ENCODE measurements at places on chromosomes 16 and 17.

GRCh38 chr16:30493941-30494488 is 21.5 kb downstream of the ITGAL start:
- DNase-seq: no peak

DNA sequence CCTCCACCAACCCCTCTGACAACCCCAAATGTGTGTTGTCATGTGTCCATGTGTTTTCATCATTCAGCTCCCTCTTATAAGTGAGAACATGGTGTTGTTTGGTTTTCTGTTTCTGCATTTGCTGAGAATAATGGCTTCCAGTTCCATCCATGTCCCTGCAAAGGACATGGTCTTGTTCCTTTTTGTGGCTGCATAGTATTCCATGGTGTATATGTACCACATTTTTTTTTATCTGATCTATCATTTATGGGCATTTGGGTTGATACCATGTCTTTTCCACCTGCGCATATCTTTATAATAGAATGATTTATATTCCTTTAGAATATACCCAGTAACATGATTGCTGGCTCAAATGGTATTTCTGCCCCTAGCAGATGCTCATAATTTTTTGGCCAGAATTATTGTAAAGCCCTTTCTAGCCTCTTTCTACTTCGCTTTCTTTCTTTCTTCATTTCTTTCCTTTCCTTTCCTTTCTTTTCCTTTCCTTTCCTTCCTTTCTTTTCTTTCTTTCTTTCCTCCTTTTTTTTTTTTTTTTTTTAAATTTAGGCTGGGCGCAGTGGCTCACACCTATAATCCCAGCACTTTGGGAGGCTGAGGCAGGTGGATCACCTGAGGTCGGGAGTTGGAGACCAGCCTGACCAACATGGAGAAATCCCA is 12.7 kb downstream of the REXO5 start:
- DNase-seq: no peak

DNA sequence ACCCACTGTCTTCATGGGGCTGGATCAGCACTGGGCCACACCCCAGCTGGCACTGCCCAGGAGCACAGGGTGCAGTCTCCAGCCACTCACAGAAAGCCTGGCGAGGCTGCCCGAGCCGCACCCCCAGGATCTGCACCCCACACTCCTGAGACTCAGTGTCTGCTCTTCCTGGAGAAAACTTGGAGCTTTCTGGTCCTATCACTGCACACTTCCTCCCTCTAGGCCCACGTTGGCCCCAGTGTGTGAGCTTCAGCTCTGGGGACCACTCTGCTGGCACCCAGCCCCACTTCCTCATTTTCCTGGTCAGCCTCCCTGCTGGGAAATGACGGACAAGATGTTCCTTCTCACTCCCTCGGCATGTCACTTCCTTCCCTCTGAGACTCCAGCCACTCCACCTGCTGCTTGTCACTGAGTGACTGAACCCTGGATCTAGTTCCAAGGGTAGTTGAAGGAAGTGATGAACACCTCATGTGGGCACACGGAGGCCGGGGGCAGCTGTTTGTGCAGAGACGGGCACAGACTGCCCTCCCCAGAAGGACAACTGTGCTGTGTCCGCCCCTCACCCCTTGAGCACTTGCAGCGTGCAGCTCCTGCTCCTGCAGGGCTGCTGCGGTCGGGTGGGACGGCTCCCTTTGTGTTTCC is 29.0 kb downstream of the ZC3H18 start:
- no peak for DNase-seq

DNA sequence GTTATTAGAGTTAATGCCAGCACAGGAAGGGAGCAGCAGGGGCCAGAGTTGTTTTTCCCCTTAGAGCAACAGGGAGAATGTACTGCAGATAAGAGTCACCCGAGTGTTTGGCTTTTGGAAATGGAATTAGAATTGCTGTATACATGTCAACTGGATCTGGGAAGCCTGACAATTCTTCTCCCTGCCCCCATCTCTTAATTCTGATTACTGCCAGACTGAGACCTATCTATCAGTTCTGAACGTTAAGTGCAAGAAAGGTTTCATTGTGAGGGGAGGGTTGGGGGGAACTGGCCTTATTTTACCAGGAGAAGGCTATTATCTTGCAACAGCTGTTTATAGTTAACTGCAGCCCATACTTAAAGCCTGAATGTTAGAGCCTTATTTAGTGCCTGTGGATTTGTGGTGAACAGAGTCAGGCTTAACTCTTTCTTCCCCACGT is 424.5 kb upstream of the CDH11 start:
- DNase-seq: no peak

DNA sequence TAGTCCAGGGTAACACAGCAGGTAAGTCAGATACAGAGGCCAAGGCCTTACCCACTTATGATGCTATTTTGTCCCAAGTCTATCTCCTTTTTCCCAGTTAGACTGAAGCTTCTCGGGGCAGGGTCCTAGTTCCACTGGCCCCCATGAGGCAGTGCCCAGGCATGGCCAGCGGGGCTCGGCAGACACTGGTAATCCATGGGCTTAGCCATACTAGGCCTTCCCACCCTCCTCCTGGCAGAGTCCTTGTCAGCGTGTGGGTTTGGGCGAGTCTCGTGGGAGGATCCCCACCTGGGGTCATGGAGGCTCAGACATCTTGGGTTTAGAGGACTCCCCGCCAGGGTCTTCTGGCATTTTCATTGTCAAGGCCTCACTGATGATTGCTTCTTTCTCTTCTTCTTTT is 84.7 kb upstream of the BRD7 start:
- no peak for DNase-seq

Measured in CD4-positive, alpha-beta T cell treated with Interleukin-2 at 100 ng/mL for 4 hours (primary cell).